Activated CD4-positive, alpha-beta T cell treated with anti-CD3 and anti-CD28 coated beads for 4 hours (primary cell): ENCODE measurements at places on chromosomes 11 and 22.

- no peak for DNase-seq
These were observed 61.2 kb downstream of the SHANK2 start for GRCh38 chr11:71191201-71191600.

- DNase-seq = no peak
These were observed 50.8 kb downstream of the HIPK3 start for GRCh38 chr11:33307984-33308383.

DNA sequence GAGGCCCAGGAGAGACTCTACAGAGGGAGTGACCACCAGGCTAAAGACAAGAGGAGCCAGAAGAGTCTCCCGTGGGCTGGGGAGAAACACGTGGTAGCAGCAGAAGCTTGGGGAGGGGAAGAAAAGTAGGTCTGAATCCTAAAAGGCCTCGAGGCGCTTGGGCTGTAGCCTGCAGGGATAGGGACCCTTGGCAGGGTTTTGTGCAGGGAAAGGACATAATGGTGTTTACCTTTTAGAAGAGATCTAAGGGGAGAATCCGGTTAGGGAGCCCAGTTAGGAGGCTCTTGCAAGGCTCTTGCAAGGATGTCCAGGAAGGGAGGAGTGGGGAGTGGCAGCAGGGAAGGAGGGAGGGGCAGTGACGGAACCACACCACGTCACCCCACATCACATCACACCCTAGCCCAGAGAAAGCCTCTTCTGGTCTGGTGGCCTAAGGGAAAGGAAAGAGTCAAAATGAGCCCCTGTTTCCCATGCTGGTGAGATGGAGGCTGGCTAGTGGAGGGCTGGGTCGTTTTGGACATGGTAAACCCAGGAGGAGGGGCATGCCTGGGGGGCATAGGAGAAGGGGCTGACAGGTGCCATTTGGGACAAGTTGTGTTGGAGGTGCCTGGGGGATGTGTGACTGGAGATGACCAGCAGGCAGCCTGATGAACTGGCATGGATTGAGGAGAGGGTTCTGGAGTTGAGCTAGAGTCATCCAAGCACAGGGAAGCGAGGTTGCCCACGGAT is 6.2 kb upstream of the FAM83F start:
- no peak for DNase-seq

- no peak for DNase-seq
These were observed 99.4 kb upstream of the DRD2 start for GRCh38 chr11:113574586-113574985.

DNA sequence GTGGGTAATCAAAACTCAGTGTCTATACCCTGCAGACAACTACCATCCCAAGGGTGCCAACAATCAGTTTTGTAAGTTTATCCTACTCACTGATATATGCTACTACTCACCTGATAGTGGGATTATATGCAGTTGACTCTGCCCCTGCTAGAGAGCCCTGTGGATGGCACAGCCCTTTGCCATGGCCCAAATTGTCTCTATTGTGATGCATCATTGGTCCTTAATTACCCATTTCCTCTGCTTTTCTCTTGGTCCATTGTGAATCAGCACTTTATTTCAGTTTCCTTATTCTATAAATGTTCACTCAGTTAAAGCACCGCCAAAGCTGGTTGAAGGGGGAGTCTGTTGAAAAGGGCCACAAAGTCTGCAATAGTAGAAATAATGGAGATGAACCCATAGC is 42.3 kb downstream of the PLAAT5 start:
- no peak for DNase-seq

- no peak for DNase-seq
These were observed 27.3 kb downstream of the ALX4 start for GRCh38 chr11:44282620-44283019.

DNA sequence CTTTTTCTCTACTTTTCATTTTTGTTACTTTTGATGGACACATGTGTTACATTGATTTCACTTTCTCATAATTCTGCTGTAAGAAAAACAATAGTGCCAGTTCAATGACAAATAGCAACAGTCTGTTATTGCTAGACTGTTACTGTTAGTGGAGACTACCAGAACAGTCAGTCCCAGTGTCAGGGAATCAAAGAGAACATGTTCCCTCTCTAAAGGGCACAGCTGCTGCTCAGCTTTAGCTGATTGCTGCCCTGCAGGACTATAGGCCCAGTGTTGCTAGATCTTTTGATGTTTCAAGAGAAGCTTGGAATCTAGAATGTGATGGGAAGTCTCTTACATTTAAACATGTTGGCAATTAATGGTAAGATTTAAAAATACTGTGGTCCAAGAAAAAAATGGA is 3.4 kb downstream of the BIRC3 start:
- DNase-seq = no peak

DNA sequence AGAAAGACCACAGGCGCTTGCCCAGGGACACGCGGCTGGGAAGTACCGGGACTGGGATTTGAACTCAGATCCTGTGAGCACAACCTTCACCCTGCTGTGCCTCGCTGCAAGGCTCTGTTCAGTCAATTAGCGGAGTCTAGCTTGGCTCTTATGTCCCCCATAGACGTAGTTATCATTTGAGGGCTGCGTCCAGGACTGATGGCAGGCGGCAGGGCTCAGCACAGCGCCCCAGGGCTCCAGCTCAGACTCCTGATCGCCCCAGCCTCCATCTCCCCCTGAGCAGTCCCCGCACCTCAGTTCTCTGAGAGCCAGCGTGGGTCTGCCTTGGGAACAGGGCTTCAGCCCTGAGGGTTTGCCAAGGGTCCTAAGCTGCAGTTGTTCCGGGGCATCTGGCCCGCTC is 19.8 kb downstream of the MRGPRG start:
- DNase-seq = no peak

GRCh38 chr11:128242451-128242850 is 344.9 kb downstream of the ETS1 start:
- no peak for DNase-seq

DNA sequence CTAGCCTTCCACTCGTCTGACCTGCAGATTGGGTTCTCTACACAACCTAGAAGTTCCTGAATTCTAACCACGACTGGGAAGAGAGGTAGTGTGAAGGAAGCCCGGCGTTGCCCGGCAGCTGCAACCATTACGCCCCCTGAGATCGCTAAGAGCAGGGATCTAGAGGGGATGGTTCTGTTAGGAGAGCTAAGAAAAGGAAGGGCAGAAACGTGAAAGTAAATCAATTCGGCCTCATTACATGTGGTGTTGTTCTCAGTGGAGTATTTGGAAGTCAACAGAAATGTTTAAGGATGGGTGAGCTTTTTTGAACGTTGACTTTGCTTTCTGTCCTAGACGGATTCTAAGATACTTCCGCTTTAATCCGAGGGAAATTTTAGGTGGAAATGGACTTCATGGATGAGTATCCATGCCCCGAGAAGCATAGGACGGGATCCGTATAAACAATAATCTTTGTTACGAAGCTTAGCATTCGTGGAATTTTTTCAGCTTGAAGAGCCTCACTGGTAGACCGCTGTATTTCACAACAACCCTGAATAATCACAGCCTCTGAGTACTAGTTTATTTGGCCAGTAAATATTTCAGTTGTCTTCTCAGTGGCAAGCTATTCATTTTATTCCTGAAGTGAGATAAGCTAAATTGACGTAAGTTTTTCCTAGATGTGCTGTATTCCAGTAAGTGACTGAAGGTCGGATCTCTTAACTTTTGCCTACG is 629 bp downstream of the ATP5MG start:
- DNase-seq = no peak

DNA sequence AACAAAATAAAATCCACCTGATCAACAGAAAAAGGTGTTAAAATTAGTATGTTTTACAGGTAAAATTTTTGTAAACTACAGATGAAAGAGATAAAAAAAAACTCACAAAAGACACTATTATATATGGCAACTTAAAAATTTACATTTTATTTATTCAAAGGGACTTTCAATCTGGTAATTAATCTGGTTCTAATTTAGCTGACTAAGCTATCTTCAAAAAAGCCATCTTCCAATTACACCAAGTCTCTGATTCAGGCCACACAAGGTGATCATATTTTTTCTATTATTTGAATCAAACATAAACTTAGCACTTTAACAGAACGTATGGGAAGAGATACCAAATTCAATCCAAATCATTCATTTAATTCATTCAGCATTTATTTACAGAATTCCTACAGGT is 7.6 kb downstream of the MRE11 start:
- DNase-seq = no peak

DNA sequence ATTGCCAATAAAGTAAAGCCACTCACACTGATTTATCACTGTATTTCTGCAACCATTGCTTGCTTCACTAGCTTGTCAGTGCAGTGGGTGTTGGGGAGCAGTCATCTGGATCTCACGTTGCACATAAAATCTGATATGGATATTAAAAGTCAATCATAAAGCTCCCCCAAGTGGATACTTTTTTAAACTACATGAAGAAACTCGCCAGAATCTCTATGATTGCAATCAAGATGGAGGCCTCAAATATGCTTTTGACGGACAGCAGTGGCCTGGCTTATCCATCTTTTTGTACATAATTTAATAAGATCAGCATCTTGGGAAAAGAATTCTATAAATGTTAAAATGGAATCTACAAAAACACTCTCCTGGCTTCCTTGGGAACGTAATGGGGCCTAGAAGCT is 137.7 kb downstream of the WT1 start:
- DNase-seq = no peak

DNA sequence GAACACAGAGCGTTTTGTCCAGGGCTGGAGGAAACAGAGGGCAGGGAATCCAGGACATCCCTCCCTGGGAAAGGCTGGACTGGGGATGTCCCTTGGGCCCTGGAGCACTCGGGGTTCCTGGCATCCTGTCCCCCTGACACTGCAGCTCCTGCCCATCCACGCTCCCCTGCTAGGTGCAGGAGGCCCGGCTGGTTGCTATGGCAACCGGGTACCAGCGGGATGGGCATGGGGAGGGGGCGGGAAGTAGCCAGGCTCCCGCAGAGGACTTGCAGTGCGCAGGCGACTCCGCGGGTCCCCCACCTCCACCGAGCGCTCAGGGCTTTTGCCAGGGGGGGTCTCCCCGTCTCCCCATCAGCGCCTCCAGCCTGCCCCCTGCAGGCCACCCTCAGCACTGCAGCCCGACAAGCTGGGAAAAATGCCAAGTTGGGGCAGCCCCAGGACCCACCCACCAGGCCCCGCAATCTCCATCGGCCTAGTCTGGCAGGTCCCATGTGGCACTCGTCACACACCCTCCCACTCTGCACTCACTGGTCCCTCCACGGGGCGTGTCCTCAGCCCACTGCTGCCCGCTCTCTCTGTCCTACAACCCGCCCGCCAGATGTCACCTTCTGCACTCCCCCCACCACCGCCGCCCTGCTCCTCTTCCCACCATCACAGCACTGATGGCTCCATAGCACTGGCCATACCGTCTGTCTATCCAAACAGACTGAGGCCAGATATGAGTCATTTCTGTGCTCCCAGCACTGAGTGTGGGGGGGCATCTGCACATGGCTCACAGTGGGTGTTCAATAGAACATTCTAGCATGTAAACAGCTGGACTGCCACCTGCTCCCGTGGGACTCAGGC is 31.5 kb downstream of the KIAA0930 start:
- peak; percentile 18 for DNase-seq

DNA sequence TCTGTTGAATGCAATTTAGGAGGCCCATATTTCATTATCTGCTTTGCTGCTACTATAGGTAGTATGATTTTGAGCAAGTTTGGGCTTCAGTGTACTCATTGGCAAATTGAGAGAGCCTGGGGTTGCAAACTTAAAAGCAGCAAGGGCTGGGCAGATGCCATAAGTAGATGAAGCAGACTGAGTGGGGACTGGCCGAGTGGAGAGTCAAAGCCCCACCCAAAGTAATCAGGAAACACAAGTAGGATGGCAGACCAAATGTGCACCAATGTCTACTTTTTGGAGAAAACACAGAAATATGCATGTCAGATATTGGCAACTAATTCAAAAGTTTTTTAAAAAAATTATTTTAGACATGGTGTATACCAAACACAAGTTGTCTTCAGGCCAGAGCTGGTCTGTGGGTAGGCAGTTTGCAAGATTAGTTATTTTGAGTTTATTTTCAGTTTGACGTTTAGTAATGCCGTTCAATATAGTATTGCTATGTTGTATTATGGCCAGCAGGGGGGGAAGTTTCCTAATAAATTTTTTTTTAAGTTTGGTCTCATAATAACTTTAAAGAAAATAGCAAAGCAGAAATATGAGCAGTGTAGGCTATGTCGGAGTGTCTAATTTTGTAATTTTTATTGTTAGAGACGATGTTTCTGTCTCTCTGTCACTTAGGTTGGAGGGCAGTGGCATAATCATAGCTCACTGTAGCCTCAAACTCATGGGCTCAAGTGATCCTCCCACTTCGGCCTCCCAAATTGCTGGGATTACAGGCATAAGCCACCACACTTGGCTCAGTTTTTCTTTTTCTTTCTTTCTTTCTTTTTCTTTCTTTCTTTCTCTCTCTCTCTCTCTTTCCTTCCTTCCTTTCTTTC is 105.1 kb downstream of the HIPK3 start:
- peak; percentile 20 for DNase-seq

DNA sequence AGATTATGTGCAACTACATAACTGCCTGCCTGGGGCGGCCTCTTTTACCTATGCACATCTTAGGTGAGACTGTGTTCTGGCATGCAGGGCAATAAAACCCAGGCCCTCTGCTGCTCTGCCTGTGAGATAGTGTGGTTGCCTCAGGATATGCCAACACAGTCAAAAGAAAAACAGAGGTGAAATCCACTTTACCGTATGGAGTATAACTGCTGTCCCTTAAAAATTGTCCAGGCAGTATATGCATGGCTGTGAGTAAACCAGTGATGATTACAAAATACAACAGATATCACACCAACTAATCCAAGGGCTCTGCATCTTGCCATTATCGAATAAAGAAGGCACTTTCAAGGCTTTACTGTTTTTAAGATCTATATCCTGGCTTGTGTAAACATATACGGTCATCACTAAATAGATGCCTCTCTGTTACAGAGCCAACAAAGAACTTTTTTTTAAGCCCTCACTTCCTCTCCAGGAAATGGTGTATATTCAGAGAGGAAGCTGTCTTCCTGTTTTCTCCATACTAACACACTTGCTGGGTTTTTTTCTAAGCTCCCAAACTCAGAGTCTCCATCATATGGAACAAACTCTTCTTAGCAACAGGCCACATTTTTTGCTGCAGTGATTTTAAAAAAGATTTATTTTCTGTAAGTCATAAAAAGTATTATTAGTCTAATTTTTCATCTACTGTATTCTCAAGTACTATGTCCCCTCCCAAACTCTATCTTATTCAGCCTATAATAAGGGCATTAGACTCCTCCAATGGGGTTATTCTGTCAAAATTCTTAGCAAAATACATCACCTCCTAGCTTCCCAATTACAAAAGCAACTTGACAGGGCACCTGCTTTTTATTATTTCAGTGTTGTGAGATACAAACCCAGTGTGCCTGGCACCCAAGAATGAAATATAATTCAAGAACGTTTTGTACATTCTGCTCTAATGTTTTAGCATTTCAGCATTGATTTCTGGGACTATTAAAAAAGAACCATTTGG is 135.2 kb downstream of the MAML2 start:
- no peak for DNase-seq

- DNase-seq = no peak
These were observed 29.6 kb downstream of the PRDM10 start for GRCh38 chr11:129973068-129973467.

- no peak for DNase-seq
These were observed 29.1 kb upstream of the COMT start for GRCh38 chr22:19912271-19912999.

GRCh38 chr22:35625763-35626432 is 8.8 kb upstream of the MB start:
- no peak for DNase-seq

- no peak for DNase-seq
These were observed 650 bp downstream of the GUCY1A2 start for GRCh38 chr11:107017433-107018218.
